ENCODE measurements at places on chromosomes 2 and 18. TPM values are rescaled to one million over a fixed set of nuclear protein-coding genes. Genes with fewer than 3 reads are reported as not detected.

GRCh38 chr2:16189029-16189835 lies 248.9 kb downstream of the MYCN start:
- no peak for DNase-seq

- DNase-seq, result no peak
These were observed 105.0 kb downstream of the ACKR3 start for GRCh38 chr2:236674646-236675045.

- peak; percentile 53 for DNase-seq
These were observed 136.0 kb downstream of the INSIG2 start for GRCh38 chr2:118223992-118224894.

DNA sequence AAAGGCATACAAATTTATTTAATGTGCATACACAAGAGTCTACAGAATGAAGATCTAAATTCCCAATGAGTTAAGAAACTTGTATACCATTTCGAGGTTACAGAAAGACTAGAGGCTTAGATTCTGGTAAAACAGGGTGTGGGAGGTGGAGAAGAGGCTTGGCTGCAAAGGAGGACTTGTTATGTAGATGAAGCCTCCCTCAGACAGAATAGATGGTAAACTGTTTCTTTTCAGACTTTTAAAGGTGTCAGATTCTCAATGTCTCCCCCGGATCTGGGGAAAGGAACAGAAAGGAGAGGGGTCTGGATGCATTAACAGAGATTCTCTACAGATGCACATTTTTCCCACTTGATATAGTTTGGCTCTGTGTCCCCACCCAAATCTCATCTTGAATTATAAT lies 126.0 kb downstream of the ST6GAL2 start:
- DNase-seq, result no peak

- DNase-seq, result no peak
These were observed 51.1 kb downstream of the TNS1 start for GRCh38 chr2:217951521-217952247.

DNA sequence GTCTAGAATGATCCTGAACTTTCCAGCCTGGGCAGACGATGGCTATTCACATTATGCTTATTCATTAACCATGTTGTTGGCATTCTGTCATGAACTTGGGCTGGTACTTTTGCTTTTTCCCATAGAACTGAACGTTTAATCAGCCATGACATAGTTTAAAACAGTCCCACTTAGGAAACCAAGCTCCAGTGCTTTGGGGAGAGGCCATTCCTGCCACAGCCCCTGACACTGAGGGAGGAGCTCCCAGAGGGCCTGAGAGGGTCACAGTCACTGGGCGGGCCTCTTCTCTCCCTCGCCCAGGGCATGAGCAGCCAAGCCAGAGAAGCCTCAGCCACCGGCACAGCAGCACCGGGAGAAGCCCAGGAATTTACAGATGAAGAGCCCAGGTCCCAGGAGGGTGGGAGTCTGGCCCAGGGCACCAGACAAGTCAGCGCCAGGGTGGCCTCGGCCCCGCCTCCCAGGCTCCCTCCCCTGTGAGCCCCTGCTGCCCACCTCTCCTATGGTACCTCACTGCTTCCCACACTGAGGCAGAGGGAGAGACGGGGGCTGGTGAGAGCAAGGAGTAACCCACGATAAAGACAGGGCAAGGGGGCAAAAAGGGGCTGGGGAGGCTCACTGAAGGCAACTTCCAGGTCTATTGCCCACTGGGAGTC lies 33.6 kb downstream of the MAL start:
- no peak for DNase-seq

- DNase-seq, result no peak
These were observed 27.2 kb downstream of the SERPINB8 start for GRCh38 chr18:63997041-63997440.

DNA sequence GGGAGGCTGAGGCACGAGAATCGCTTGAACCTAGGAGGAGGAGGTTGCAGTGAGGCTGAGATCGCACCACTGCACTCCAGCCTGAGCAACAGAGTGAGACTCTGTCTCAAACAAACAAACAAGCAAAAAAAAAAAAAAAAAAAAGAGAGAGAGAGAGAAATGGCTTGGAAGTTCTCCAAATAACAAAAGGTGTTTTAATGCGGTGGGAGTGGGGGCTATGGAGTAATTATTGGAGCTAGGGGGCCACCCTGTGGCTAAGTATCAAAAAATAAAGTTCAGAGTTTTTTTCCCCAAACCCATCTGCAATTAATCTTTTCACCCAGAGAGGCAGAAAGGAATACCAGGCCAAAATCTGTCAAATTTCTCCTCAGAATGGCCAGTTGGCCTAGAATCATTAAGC lies 23.0 kb upstream of the CEP68 start:
- no peak for DNase-seq

DNA sequence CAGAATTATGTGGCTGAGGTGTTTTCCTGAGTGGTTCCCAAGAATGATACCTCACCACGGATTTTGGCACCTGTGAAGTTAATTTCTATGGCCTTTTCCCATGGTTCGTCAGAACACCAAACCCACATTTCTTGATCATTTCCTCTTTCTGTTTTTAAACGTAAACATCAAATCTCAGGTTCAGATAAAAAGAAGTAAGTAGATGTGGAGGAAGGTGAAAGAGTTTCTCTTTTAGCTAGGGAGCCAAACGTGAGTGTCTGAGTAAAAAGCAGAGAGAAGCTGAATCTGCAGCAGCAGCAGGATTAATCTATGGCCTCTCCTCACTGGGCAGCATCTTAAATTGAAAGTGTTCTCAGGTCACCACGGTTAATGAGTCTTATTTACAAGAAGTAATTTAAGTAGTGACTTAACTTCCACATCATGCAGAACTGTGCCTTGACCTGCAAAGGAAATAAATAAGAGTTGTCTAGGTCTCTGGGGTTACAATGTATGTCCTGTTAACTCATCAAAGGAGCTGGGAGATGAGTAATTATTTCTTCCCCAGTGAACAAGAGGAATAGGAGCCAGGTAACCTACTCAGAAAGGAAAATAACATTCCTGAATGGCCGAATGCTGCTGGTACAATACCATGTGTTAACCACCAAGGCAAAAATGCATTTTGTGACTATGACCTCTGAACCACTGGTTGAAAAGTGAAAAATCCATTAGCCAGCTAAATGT lies 139.6 kb upstream of the NETO1 start:
- no peak for DNase-seq

DNA sequence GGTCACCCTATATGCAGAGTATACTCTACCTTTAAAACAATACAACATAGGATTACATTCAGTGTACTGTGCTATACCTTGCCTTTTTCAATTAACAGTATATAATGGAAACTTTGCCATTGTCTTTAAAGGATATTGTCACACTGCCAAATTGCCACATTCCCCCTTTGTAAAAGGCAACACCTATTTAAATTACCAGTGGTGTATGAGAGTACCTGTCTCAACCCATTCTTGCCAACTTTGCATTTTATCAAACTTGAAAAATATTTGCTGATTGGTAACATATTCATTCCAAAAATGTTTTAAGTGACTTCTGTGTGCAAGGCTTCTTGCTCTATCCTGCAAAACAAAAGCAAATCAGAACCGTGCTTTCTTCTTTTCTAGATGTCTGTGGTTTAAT lies 92.9 kb downstream of the FMNL2 start:
- DNase-seq, result no peak

- DNase-seq, result no peak
These were observed 29.0 kb downstream of the LGALSL start for GRCh38 chr2:64482765-64483504.

IFT172 gene
- 4.6 TPM for total RNA-seq

DNA sequence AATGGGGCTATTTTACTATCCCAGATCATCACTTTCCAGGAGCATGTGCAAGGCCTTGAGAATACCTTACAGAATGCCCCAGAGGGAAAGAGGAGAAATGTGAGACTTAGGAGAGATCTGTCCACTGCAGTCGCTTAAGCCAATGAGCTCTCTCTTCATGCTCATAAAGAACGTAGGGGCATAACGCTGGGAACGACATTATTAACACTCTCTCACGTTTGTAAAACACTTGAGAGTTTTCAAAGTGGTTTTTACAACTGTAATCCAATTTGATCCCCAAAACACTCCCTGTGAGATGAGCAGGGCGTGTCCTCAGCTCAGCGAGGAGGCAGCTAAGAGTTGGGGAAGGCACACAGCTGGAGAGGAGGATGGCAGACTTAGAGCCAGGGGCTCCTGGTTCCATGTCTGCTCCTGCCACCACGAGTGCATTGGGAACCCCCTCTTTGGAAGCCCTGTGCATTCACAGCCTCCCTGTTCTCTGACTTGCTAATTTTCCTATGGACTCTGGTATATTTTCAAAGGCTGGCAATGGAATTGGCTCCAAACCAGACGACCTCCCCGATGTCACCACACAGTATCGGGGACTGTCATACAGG lies 97.4 kb downstream of the PLB1 start:
- no peak for DNase-seq

DNA sequence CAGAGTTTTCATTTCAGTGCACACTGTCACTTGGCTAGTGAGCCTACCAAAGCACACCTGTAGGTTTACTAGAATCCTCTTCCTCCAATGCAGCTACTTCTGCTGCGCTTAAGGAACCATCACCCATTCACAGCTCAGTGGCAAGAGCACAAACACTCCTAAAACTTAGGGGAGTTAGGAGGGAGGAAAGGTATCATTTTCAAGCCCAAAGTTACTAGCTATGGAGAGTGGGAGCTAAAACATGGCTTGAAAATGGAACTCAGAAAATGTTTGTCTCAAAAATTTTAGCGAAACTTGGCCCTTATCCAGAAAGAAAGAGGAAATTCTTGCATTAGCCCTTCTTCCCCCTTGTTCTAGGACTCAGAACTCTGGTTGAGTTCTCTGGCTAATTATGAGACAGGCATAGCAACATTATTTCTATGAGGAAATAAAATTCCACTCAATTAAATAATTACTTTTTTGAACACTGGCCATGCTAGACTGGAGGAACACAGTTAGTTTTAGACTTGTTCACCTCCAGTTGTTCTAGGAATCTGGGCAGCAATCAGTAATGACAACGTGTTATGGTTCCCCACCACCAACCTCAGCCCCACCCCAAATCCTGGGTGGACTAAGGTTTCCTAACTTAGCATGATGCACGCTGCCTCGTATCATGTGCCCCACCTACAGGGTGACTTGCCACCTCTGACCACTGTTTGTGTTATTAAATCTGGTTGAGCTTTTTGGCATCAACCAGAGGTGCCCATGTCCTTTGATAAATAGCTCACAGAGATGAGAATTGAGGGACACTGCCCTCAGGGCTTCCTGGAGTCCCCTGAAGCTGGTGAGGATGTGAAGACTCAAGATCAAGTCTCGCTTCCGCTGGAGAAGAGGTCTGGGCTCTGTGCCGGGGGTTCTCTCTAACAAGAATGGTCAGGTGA lies 32.8 kb downstream of the LPIN2 start:
- no peak for DNase-seq

- DNase-seq, result no peak
These were observed 204.3 kb downstream of the SEPTIN10 start for GRCh38 chr2:109409321-109410038.

DNA sequence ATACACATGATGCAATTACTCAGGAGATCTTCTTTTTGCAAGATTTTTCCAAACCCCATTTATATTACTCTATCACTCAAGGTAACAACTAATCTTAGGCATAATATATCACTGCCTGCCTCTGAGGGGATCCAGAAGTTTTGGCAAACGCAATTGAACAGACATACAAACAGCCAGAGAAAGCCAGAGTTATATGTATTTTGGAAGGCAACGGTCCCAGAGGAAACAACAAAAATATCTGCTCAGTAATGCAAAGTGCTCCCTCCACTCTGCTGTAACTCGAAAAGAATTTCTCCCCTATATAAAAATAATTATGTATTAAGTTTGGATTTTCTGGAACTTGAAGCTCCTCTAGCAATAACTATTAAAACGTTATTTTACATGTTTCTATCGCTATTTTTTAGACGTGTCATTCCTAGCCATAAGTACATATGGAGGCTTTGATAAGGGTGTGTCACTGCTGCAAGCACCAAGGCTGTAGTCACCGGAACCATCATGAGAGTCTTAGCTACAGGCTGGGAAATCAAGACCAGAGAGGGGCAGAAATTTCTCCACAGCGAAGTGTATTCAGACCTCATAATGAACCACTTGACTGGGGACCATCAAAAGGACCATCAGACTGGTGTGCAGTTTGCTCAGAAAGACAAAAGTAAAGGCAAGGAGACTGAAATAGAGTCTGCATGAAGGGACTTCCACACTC lies 3.7 kb upstream of the GKN1 start:
- no peak for DNase-seq

- DNase-seq, result no peak
These were observed 30.6 kb upstream of the SH3RF3 start for GRCh38 chr2:109098251-109098920.
